GM12891 (cell line): ENCODE measurements at places on chromosomes 2 and 18.

DNA sequence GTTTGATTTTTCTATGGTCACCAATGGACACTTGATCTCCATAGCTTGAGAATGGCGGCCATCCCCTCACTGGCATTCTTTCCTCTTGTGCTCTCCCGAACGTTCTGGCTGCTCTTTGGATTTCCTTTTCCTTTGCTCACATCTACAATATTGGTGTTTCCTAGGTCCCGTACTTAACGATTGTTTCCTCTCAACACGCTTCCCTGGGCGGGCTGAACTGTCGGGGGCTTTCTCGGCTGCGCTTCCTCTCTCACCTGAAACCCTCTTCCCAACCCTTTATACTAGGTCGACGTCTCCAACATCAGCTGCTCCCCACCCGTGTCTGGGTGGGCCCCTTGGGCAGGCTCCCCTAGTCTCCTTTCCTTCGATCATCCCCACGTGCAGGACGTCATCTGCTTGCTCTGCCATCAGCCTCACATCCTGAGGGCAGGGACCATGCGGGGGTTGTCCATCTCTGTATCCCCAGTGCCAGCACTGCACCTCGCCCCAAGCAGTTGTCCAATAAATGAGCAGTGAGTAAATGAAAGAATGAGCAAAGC, 634 bp upstream of the DIS3L2 start:
- peak; percentile 25 for DNase-seq

GRCh38 chr2:43387092-43388062, 161.0 kb upstream of the ZFP36L2 start:
- DNase-seq, result no peak

- peak; percentile 65 for DNase-seq
Observed at GRCh38 chr2:238108423-238109183, 8.5 kb downstream of the ESPNL start.

DNA sequence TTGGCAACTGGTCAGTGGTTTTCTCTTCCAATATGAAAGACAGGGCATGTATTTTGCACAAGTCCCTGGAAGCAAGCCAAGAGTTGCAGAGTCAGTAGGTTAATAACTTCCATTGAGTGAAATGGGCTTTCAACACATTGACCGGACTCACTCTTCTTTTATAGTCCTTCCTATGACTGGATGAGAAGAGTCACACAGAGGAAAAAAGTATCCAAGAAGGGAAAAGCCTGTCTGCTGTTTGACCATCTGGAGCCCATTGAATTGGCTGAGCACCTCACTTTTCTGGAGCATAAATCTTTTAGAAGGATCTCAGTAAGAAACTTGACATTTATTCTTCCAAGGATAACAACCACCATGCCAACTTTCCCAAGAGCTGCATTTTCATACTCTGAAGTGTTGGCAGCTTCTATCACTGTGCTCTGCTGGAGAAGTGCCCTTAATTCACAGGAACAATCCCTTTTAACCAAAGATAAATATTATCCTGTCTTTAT, 45.4 kb downstream of the RASGRP3 start:
- DNase-seq, result no peak

DNA sequence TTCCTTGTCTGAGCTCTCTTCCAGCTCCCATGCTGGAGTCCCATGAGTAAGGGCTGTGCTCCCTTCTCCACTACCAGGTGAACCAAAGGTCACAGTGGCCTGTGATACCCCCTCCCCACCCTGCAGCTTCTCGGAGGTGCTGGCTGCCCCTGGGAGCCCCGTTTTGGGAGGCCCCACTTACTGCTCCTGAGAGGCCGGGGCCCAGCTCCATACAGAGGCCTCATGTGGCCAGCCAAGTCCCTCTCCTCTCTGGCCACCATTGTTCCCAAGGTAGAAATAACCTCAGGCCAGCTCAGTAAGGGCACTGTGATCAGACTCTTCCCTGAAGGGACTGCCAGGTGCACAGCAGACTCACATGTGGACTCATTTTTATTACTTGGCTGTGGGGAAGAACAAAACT, 6.0 kb downstream of the RAB11FIP5 start:
- no peak for DNase-seq

DNA sequence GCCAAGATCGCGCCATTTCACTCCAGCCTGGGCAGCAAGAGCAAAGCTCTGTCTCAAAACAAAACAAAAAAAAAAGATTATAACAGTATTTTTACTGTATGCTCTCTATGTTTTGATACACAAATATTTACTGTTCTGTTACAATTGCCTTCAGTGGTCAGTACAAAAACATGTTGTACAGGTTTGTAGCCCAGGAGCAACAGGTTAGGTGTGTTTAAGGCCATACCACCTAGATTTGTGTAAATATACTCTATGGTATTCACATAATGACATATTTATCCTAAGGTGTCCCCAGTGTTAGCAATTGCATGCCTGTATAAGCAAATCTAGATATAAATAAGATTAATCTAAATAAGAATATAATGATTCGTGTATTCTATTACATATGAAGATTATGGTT, 625.0 kb downstream of the TMEM182 start:
- DNase-seq, result no peak

GRCh38 chr2:230781130-230781797, 68.6 kb downstream of the CAB39 start:
- DNase-seq, result no peak

DNA sequence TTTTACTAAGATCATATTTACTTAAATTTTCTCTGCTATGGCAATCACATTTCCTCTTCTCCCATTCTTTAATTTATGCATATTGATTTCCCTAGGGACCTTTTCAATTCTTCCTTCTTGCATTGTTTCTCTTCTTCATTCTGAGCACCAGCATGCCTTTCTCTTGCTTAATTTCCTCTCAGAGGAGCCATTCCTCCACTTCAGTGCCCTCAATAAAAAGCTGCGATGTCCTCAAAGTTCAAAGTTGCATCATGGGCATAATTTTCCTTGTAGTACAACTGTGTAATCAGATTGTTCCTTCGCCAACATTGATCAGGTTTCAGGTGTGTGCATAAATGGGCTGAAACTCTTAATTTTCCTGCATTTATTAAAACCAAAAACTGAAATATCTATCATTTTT, 21.8 kb upstream of the CD226 start:
- no peak for DNase-seq

GRCh38 chr2:237547841-237548416, 18.4 kb upstream of the PRLH start:
- no peak for DNase-seq

GRCh38 chr2:113089916-113090315, 22.1 kb downstream of the IL1F10 start:
- DNase-seq, result no peak

GRCh38 chr2:180761224-180761623, 219.2 kb upstream of the UBE2E3 start:
- DNase-seq, result no peak

DNA sequence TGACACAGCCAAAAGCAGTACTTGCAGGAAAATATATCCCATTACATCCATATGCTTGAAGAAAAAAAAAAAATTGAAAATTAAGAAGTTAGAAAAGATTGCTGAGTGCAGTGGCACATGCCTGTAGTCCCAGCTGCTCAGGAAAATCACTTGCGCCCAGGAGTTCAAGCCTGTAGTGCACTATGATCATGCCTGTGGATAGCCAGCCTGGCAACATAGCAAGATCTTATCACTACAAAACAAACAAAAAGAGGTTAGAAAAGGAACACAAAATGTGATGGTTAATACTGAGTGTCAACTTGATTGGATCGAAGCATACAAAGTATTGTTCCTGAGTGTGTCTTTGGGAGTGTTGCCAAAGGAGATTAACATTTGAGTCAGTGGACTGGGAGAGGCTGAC, 361.9 kb downstream of the NYAP2 start:
- DNase-seq, result no peak

GRCh38 chr18:35088921-35089320, 47.7 kb downstream of the MAPRE2 start:
- DNase-seq, result no peak

DNA sequence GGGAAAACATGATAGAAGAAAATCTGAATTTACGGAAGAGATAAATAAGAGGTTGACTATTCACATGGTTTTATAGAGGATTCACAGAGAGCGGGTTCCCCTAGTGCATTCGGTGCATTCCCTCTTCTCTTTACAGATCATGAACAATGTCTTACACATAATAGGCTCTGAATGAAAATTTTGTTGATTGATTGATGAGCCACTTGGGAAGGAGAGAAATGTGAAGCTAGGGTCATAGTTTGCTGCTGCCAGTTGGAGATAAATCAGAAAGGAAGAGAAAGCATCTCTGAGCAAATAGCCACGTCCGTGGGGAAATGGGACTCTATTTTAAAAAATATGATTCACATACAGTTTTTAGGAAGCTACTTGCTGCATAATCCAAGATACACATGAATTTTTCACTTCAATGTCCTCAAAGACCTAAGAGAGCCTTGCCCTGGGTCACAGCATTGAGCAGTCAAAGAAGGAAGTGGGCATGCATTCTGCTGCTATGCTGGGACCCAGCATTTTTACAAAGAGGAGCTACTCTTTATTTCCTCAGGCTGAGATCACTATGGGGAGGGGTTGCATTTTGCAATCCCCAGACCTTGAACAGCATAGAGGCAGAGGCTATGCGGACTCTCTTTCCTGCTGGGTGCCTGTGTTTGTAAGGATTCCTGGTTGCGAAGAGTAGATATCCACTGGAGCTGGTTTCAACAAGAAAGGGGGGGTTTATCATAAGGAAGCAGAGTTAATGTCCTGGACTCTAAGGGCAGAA, 395.3 kb downstream of the TSN start:
- DNase-seq, result no peak

DNA sequence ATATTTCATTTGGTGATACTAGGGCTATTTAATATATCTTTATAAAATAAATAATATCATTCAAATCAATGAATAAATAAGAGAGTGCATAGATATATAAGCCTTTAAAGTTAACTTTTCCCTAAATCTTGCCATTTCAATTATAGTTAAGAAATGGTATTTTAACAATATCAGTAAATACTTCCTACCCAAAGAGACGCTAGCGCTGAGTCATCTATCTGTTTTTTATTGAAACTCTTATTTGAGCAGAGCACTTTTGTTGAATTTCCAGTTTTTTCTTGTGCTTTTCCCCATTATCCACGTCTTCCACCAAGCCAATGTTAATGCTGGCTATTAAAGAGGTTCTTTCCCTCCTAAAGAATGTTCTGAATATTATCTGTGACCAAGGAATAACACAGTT, 639.3 kb downstream of the DSC3 start:
- DNase-seq, result no peak

DNA sequence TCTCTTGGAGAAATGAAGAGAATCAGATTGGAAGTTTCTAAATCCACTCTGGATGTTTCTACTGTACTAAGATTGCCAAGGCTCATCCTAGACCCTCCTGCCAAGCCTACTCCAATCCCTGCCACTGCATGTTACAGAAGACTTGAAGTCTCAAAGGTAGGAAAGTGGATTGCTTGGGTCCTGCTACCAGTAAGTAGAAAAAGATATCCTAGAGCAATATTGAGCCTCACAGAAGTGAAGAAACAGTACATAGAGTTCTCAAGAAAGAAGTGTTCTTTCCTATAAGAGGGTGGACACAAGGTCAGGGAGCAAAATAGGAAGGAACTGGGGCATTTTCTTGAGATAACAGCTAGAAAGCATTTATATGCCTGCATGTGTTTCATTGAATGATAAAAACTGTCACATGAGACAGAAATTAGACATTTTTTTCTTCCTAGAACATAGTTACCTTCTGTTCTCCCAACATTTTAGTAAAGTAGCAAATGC, 232.9 kb downstream of the RBM43 start:
- DNase-seq, result no peak

GRCh38 chr2:239275847-239276831, 124.7 kb downstream of the HDAC4 start:
- no peak for DNase-seq
